Thyroid gland (tissue), 4 donors: ENCODE measurements at places on chromosomes 7 and 10.

DNA sequence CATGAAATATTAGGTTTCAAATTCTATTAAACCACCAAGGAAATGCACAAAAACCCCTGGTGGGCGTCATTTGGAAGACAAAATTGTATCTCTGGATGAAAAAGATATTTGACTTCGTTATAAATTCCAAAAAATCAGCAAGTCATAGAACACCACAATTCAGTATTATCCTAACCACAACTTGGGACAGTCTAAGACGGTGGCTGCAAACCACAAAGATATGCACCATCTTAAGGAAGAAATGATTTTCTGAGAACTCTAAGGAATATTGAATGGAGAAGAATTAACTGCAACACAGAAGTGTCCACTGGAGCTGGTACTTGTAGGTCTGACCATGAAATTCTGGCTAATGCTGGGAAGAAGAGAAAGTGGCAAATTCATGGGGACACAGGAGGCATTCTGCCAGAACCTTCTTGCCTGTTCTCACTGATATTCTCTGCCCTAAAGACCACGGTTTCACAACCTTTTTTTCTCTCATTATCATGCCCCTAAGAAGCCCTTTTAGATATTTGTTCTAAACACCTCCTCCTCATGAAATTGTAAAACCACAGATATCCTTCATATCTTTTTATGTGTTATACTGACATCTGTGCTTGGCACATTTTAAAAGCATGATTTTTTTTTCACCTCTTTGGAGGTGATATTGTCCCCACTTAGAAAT, 92.9 kb downstream of the SFMBT2 start:
- no peak for DNase-seq

GRCh38 chr10:36597756-36598320, 527.6 kb upstream of the ANKRD30A start:
- DNase-seq, result no peak

DNA sequence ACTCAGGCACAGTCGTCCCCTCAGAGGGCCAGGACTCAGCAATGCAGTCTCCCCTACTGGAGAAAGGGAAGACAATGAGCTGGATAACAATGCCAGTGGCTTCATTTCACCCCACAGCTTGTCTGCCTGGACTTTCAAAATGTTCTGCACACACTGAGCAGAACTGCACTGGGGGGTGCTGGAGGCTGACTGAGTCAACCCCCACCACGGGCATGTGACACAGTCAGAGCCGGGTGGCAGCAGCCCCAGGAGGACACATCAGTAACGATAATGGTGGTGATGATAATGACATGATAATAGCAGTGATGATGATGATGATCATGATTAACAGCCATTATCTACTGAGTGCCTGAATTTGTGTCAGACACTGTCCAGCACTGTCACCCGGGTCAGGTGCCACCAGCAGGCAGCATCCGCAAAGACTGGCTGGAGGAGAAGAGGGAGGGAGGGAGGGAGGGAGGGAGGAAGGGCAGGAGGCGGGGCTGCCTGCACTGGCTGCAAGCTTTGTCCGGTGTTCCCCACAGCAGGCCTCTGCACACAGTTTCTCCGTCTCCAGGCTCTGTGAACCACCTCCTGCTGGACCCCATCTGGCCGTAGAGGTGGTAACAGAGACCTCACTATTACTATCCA, 67.4 kb downstream of the PLXNA4 start:
- no peak for DNase-seq

DNA sequence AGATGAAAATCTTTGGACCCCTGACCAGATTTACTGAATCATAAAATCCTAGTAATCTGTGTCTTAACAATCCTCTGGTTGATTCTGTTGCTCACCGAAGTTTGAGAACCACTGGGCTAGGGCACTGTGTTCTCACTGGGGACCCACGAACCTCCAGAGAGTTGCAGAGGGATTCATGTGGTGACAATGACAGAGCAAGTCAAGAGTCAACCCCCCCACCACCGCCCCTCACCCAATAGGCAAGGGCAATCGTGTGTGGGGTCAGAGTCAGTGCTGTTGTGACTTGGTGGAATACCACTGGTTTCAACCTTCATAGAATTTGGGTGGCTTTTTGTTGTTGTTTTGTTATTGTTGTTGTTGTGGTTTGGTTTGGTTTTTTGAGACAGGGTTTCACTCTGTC, 23.5 kb upstream of the NRP1 start:
- DNase-seq, result no peak

GRCh38 chr10:878333-878759, 53.2 kb downstream of the LARP4B start:
- DNase-seq, result peak; percentile 34

GRCh38 chr10:35940141-35941041, 298.3 kb upstream of the FZD8 start:
- DNase-seq, result no peak

DNA sequence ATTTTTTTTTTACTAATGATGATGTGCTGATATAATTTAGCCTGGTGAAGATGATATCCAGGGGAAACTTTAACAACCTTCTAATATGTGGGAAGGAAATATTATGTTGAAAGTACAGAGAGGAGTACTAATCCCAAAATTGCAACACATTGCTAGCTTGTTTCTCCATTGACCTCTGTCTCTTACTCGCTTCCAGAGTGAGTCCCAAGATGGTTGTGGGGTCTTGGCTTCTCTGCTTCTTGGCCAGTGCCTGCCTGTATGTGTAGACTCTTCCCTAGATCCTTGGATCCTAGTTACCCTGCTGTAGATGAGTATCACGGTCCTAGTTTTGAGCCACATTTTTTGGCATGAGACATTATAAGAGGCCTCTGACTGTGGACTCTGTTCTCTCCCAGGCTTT, 17.5 kb downstream of the BMPER start:
- DNase-seq, result peak; percentile 5

GRCh38 chr10:31774299-31774900, 154.2 kb downstream of the ARHGAP12 start:
- no peak for DNase-seq

GRCh38 chr7:125555916-125556315, 626.3 kb upstream of the POT1 start:
- DNase-seq, result no peak

GRCh38 chr10:88032566-88032965, 169.1 kb downstream of the PTEN start:
- no peak for DNase-seq

- DNase-seq, result no peak
These were observed 7.2 kb upstream of the ADAM22 start for GRCh38 chr7:87926581-87927461.

GRCh38 chr7:51019891-51020870, 237.5 kb upstream of the GRB10 start:
- no peak for DNase-seq

DNA sequence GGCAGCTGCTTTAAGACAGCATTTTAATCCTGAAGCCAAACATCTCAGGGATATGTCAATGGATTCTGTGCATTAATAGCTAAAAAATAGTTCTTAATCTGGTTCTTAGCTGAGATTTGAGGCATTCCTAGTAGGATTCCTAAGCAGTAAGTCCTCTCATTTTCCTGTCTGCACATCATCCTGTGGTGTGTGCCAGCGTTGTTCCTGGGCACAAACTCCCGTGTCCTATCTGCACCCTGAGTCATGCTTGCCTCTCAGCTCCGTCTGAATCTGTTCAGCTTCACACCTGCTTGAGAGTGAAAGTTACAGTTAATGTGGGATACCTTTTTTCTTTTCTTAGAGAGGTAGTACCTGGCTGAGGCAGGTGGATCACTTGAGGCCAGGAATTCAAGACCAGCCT, 19.5 kb downstream of the BAG3 start:
- DNase-seq, result no peak

DNA sequence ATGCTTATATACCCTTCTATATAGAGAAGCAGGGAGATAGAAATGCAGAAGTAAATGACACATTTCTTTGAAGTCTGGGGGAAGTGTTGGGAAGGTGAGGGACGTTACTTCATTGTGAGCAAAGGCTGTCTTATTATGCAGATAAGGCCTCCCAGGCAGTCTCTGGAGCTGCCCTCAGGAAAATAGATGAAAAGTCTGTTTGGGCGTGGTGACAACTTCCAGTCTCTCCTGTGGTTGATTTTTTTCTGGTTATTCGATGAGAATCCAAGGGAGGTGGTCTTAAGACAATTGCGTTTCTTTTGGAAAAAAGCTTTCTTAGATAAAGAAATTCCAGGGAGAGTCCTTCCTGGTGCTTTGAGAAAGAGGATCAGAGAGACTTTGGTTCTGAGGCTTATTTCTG, 84.0 kb downstream of the NEUROD6 start:
- DNase-seq, result no peak

- no peak for DNase-seq
These were observed 26.7 kb downstream of the SVIL start for GRCh38 chr10:29608062-29608461.

- no peak for DNase-seq
These were observed 35.1 kb downstream of the CH25H start for GRCh38 chr10:89171996-89172395.

DNA sequence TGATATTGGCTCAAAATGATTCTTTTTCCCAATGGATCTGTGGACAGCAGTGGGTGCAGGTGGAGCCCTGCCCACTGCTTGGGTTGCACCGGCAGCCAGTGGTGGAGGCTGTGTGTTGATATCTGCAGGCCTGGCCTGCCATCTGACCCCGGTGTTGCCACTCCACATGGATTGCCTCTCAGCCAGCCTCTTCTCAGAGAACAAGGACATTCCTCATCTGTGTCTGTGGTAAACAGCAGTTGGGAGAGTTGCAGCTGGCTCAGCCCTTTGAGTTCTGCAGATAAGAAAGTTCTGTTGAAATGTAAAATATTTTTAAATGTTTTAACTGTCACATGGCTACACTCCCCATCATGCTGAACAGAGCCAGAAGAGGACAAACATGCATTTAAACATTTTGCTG, 374.9 kb upstream of the CELF2 start:
- DNase-seq, result peak; percentile 29

- DNase-seq, result peak; percentile 72
These were observed 996 bp upstream of the C10orf90 start for GRCh38 chr10:126671402-126671975.

- no peak for DNase-seq
These were observed 21.6 kb upstream of the TPK1 start for GRCh38 chr7:144857463-144857862.

DNA sequence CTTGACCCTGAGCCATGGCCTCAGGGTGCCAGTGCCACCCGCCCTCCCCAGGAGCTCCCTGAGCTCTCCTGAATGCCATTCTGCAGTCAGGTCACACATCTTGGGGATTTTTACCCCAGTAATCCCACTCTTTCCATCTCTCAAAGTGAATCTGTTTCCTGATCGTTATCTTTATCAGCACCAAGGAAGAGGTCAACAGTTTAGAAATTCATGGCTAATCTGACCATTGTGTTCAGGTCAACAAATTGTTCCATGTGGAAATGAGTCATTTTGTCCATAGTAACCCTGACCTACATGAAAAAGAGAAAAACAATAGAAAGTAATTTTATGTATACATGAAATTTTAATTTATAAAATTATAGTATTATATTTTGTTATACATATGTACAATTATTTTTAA, 28.8 kb upstream of the ZNF488 start:
- DNase-seq, result no peak

GRCh38 chr7:48299580-48300169, 128.4 kb downstream of the ABCA13 start:
- peak; percentile 69 for DNase-seq

DNA sequence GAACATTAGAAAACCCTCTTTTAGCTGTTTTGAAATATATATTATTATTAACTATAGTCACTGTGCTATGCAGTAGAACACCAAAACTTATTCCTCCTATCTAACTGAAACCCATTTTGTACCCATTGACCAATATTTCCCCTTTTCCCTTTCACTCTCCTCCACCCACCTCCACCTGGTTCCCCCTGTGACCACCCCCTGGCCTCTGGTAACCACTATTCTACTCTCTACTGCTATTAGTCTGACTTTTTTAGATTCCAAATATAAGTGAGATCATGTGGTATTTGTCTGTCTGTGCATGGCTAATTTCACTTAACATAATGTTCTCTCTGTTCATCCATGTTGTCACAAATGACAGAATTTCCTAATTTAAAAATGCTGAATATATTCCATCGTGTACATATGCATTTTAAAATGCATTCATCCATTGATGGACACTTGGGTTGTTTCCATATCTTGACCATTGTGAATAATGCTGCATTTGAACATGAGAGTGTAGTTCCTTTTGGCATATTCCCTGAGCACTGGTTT, 18.7 kb downstream of the TBC1D12 start:
- DNase-seq, result no peak

DNA sequence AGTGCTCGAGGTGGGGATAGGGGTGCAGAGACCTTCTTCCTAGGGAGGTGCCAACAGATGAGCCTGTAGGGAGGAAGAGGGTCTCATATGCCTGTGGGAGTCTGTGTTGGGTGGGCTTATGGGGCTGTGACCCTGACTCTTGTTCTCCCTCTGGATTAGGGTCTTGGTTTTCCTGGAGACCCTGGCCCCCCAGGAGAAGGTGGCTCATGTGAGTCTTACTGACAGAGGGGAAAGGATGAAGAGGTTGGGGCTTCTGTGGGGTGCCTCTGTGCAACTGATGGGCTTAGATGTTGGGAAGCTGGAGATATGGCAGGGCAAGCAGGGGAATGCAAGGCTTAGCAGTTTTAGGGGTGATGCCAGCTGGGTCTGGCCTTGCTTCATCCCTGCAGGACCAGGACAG, 20.2 kb upstream of the VOPP1 start:
- DNase-seq, result no peak

DNA sequence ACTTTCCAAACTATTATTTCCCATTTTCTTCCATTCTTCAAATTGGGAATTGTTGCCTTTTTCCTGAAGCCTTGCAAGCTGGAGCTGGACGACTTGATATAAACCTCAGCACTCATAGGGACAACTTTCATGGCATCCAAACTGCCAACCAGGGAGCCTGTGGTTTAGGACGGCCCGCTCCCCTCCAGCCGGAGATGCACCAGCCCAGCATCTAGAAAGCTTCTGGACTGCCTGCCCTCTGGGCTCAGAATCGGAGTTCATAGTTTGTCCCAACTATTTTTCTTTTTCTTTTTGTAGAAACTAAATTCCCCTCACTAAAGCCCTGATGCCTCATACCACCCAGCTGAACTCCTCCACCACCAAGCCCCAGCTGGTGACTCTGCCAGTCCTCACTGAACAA, 200.3 kb downstream of the DNAJB6 start:
- no peak for DNase-seq

- peak; percentile 47 for DNase-seq
These were observed 65.2 kb downstream of the CREB3L2 start for GRCh38 chr7:137936509-137937201.

- DNase-seq, result peak; percentile 44
These were observed 20.2 kb upstream of the FOXK1 start for GRCh38 chr7:4661871-4662270.

GRCh38 chr10:80281784-80282765, 7.4 kb downstream of the MAT1A start:
- DNase-seq, result peak; percentile 81
